ENCODE measurements at places on chromosomes 5 and 9.

DNA sequence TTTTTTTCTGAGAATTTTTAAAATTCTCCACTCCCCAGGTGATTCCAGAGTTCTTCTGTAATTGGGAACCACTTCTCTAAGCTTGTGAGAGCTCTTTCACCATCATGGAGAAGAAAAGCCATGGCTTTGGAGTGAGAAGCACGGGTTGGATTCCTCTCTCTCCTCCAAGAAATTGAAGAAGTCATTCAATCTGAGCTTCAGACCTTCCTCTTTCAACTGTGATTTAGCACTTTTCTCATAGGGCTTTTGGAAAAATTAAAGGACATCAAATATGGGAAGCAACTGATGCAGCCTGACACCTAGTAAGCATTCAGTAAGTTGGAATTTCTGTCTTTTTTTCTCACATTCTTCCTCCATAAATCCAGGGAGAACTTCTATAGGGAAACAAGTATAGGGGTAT lies 580.4 kb upstream of the KLF4 start:
- no peak for DNase-seq

DNA sequence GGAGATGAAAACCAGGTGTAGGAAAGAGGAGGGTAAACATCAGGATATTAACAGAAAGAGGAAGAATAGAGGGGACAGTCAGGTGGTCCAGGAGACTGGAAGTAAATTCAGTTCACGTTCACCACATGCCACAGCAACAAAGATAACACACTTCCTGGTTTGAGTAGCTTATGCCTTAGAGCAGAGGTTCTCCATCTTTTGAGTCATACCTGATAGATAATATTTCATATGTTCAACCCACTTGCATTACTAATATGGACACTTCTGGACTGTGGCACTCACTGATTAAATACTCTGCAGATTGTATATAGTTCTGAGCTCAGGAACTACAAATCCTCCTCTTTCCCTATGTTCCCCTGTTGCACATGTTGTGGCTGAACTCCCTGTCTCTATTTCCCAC lies 179.9 kb upstream of the NR3C1 start:
- no peak for DNase-seq

- no peak for DNase-seq
Measured at GRCh38 chr5:142636093-142636492, 49.8 kb downstream of the FGF1 start.

DNA sequence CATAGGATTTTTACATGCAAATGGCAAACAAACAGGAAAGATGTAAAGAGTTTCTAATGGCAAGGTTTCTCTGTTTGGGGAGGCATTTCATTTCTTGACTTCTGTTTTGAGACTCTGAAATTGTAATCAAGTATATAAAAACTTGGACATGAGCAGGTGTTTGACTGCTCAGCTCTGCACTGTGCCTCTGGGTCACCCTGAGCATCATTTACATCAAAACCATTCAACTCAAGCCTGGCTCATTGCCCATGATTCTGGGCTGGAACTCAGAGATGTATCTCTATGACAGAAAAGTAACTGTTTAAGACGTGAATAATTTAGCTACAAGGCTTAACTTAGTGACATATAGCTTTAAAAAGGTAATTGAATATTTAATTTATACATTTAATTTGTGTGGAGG lies 1402.4 kb upstream of the NUDT12 start:
- no peak for DNase-seq

- no peak for DNase-seq
Measured at GRCh38 chr5:35921930-35922329, 16.5 kb downstream of the CAPSL start.

DNA sequence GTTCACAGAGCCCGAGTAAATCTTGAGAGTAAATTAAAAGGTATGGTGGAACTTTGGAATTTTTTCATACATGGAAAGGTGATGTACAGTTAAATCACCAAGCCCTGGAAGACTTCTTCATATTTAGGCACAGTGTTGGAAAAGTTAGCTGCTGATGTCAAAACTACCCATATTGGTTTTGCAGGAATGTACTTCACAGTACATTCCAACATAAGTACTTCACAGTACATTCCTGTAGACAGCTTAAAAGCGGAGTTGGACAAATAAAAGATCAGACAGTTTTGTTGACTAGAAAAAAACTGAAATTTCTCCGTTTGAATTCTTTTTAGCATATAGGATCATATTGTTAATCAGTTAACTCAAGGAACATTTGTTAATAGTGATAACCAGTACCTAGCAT lies 1.8 kb downstream of the RANBP17 start:
- no peak for DNase-seq

DNA sequence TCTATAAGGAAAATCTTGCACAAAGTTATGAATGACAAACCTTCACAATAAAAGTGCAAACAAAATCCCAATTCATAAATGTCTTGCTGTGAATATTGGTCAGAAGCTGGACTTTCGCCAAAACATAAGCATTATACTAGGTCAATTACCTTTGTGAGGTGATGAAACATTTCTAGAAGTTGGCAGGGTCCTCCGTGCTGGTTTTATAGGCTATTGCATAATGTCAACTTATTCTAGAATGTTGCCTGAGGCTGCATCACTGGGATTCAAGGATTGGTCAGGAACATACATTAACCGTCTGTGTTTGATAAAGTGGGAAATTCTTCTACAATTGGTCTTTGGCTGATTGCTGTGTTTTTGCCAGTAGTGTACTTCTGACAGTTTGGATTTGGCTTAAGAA lies 49.8 kb upstream of the PALM2AKAP2 start:
- DNase-seq, result no peak

GRCh38 chr5:152116934-152117333 lies 192.3 kb upstream of the GLRA1 start:
- DNase-seq, result no peak

DNA sequence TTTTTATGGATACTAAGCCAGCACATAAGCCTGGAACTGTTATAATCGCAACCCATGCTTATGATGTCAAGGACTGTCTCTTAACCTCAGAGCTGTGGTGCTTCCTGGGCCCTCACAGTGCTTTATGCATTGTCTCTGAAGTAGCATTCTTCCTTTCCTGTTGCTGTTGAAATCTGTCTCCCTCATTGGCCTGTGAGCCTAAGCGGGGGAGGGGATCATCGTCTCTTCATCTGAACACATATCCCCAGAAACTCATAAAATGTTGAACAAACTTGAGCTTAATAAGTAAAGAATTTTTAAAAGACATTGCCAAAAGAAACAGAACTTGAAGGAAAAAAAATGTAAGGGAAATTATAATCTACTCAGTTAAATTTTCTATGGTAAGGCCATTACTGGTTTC lies 80.3 kb downstream of the SGCD start:
- DNase-seq, result no peak

DNA sequence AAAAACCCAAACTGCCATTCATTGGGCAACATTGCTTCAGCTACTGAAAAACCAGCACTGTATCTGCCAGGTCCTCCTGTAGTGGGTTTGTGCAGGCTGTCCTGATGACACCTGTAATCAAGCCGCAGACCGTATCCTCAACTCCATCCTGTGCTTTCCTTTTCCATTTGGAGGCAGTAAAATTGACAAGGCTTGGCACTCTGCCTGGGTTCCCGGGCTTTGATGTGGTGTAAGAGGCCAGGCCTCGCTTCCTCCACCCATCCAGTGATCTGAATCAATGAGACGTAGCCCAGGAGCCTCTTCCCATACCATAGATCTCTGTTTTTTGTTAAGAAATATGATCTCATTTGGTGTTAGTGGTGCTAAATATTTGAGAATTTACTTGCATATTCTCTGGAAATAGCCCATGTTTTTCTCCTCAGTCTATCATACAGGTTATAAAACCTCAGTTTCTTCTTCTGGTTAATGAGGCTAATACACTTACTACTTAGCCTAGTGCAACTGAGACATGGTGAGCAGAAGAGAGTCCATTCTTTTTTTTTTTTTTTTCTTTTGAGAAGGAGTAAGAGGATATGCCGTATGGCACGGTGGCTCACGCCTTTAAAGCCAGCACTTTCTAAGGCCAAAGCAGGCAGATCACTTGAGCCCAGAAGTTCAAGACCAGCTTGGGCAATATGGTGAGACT lies 34.8 kb downstream of the LSM11 start:
- DNase-seq, result no peak

DNA sequence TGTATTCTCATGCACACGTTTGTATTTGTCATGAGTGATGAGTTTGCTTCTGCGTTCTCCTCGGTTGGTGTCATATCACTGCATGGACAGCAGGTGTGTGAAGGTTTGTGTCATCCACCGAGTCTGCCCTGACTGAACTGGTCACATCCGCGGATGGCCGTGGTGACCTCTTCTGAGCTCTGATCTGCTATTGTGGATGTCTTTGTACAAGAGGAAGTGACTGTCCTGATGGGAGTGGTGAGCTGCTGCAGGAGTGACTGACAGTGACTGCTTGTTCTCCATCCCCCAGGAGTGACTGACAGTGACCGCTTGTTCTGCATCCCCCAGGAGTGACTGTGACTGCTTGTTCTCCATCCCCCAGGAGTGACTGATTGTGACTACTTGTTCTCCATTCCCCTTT lies 69.9 kb downstream of the EHMT1 start:
- DNase-seq, result no peak

GRCh38 chr9:108021096-108021710 lies 531.6 kb upstream of the KLF4 start:
- DNase-seq, result no peak

DNA sequence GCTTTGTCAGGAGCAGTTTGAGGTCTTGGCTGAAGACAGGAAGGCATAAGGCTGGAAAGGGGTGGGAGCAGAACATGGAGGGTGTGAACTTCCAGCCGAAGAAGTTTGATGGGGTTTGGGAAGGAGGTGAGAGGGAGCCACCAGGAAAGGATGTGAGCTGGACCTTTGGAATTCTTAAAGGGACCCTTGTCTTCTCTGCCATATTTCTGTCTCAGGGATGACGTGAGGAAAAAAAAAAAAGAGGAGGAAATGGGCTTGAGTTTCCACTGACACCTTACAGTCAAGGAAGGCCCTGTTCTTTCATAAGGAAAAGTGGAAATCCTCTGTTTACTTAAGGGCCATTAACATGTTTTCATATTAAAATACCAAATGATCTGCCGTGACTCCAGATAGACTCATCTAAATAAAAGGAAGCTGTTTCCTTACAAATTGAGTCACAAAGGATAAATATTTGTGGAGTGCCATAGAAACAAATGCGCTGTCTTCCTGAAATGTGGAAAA lies 132.1 kb downstream of the PALM2AKAP2 start:
- DNase-seq, result no peak

DNA sequence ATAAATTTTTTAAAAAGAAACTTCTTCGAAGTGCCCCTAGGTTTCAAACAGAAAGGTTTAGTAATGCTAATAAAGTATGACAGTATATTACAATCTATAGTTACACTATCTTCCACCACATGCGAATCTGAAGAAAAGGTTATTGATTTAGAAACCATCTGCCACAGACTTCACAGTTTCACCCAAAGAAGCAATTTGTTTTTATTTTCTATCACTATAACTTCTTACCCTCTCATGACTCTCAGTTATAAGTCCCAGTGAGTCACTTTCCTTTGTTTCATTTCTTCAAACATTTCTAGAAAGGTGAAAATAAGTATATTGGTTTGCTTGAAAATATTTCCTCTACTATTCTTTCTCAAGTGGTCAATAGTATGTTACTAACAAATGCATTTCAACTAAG lies 93.6 kb downstream of the MCTP1 start:
- no peak for DNase-seq

DNA sequence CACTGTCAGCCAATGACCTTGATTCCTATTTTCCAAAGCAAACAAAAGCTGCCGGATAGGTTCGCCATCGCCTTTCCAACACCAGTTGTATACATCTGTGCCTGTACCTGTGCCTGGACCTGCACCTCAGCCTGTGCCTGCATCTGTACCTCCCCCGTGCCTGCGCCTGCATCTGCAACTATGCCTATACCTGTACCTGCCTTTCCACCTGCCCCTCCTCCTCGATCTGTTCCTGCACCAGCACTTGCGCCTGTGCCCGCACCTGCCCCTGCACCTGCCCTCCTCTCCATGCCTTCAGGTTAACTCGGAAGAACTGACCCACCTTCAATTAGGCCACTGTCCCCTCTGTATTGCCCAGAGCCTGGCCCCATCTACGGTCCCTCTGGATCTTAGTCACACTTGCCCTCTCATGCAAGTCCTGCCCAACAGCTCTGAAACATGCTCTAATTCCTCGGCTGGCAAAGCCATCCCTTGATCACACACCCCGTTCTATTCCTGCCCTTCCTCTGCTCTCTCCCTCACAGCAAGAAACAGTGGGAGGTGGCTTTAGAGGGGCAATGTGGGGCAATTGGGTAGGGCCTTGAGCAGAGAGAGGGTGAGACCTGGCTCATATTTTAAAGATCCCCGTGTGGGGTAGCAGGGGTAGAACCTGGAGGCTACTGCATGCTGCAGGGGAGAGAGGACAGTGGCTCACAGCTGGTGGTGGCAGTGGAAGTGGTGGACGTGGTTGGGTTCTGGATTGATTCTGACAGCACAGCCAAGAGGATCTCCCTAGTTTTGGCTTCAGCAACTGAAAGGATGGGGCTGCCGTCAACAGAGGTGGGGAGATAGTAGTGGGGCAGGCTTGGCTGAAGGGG lies 59.6 kb upstream of the PHYKPL start:
- DNase-seq, result no peak

GRCh38 chr5:97245386-97245785 lies 62.3 kb upstream of the RIOK2 start:
- DNase-seq, result no peak

DNA sequence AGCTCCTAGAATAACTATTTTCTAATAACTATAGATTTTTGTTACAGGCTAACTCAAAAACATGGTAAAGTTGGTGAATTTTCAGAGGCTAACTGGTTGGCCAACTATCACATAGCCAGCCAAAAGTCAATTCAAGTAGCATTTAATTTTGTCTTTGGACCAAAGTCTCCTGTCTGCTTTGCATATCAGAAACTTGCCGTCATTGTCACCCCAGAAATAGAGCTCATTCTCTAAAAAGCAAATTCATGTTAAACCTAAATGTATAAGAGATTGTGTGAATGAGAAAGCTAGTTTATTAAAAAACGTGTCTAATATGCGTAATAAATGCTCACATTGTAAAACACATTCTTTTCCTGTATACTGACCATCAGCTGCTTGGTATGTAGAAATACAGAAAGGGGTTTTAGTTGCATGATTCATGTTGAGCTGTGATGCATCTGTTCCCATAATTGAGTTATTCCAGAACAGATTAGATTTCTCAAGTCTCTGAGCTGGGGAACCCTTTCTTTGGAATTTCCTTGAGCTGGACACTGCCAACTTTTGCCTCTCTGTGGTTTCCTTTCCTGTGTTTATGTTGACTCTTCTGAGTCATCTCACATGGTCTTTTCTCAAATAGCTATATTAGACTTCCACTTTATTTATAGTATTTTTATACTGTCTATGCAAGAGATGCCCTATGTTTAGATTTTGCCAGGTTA lies 7.3 kb downstream of the SRFBP1 start:
- DNase-seq, result no peak

GRCh38 chr9:16030528-16031185 lies 477.8 kb downstream of the CCDC171 start:
- DNase-seq, result no peak

- no peak for DNase-seq
Measured at GRCh38 chr5:144230806-144231205, 60.1 kb downstream of the KCTD16 start.

GRCh38 chr5:170159101-170159698 lies 53.5 kb downstream of the FOXI1 start:
- no peak for DNase-seq

- DNase-seq, result no peak
Measured at GRCh38 chr9:127178686-127179632, 56.5 kb upstream of the ANGPTL2 start.

- DNase-seq, result no peak
Measured at GRCh38 chr5:122311497-122311960, 508 bp upstream of the SNCAIP start.

Measured in NCI-H1436 treated with DMSO at 0.1 percent for 48 hours (cell line).